ENCODE measurements at places on chromosomes 12 and 14.

GRCh38 chr12:109695961-109696461, 17.6 kb upstream of the FAM222A start:
- no peak for DNase-seq

GRCh38 chr12:28463396-28463795, 273.1 kb downstream of the CCDC91 start:
- DNase-seq: no peak

DNA sequence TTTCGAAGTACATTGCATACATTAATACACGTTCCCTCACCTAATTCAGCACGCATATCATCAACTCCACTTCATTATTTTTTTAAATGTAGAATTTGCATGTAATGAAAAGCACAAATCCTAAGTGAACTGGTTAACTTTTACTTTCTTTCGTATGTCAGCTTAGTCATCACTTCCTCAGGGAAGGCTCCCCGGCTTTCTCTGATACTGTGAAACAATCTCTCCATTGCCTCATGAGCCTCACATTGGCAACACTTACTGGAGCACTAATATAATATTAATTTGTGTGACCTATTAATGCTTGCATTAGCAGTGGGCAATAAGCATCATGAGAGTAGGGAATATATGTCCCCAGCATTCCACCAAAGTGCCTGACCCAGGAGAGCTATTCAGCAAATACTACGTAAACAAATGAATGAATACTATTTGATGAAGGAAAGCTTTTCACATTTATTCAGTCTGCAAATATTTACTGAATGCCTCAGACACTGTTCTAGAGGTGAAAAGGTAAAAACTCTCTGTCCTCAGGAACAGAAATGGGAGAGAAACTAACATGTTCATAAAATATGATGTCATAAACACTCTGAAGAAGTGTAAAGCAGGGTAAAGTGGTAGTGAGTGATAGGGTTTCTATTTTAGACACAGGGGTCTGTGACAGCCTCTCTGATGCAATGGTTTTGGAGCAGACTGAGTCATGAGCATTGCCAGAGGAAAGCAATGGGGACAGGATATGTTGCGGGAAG, 327.5 kb upstream of the DIO2 start:
- no peak for DNase-seq

- DNase-seq: no peak
Measured at GRCh38 chr12:57993030-57993429, 51.7 kb downstream of the ATP23 start.
